ENCODE measurements at places on chromosomes 1 and 21.

- DNase-seq = no peak
Measured at GRCh38 chr1:14836426-14837140, 238.1 kb downstream of the KAZN start.

DNA sequence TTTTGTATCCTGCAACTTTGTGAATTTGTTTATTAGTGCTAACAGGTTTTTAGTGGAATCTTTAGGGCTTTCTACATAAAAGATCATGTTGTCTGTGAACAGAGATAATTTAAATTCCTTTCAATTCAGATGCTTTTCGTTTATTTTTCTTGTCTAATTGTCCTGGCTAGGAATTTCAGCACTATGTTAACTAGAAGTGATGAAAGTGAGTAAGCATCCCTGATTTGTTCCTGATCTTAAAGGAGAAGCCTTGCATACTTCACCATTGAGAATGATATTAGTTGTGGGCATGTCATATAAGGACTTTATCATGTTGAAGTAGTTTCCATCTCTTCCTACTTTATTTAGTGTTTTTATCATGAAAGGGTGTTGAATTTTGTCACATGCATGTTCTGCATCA is 23.6 kb upstream of the TRIM67 start:
- DNase-seq = no peak

GRCh38 chr1:9233241-9233941 is 1.2 kb upstream of the H6PD start:
- no peak for DNase-seq

GRCh38 chr1:16397120-16397519 is 30.1 kb downstream of the SZRD1 start:
- DNase-seq = no peak

- no peak for DNase-seq
Measured at GRCh38 chr1:48931506-48932192, 155.0 kb upstream of the BEND5 start.

GRCh38 chr1:177053648-177054047 is 110.9 kb downstream of the ASTN1 start:
- no peak for DNase-seq

- DNase-seq = peak; percentile 85
Measured at GRCh38 chr1:17606826-17607440, 67.4 kb downstream of the ARHGEF10L start.

- no peak for DNase-seq
Measured at GRCh38 chr1:112702420-112703261, 4.3 kb downstream of the RHOC start.

DNA sequence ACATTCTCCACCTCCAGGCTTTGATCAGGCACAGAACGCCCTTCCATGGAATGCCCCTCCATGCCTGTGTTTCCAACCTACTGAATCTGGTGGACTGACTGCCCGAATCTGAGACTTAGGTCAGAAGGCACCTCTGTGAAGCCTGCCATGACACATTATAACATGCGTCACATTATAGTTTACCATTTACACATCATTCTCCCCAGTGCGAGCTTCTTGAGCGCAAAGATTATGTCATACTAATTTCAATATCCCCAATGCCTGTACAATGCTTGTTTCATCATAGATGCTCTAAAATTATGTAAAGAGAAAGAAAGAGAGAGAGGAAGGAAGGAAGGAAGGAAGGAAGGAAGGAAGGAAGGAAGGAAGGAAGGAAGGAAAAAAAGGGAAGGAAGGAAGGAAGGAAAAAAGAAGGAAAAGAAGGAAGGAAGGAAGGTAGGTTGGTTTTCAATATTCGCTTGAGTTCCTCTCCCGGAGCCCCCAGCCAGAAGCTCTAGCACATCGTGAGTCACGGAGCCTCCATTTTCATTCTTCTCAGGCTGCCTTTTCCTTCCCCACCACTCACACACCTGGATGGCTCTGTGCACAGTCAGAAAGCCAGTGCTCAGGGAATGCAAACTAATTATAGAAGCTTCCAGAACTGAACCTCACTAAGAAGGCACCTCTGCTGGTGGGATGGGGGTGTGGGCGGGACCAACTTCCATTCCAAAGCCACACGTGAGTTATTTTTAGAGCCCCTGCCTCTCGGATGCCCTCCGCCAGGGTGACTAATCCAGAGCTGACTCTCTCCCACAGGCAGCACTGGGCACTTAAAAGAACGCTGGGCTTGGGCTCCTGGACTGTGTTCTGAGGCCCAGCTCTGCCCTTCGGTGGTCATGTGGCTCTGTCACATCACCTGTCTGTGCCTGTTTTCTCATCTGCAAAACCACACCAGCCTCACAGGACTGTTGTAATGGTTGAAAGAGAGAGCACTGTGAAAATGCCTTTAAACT is 27.4 kb downstream of the LAMB3 start:
- no peak for DNase-seq

DNA sequence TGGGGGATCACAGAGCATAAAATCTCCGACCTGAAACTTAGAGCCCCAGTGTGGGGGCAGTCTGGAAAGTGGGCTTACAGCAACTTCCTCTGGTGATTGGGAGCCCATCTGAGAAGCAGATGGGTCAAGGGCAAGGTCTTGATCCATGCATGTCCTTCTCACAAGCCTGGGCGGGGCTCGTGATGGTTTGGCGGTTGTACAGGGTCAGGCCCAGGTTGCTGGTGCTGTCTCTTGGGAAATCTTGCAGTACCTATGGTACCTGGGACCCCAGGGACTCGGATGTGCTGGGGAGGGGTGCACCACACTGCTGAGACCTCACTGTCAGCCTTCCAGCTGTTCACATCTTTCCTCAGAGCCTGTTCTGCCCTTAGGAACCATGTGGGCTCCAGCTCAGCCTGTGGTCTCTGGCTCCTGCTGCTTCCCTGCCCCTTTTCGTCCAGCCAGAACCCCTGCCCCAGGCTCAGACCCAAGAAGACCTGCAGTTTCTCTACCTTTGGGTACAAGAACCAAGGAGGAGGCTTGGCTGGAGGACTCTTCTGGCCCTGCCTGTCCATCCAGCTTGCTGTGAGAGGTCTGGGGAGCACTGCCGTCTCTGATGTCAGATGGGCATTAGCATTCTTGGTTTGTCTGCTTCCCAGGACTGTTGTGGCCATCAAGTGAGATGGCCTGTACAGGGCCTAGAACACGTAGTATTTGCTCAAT is 24.5 kb downstream of the WNT4 start:
- DNase-seq = no peak

- no peak for DNase-seq
Measured at GRCh38 chr1:26153966-26154532, 4.8 kb upstream of the FAM110D start.

- DNase-seq = no peak
Measured at GRCh38 chr1:184020328-184020727, 17.2 kb downstream of the COLGALT2 start.

DNA sequence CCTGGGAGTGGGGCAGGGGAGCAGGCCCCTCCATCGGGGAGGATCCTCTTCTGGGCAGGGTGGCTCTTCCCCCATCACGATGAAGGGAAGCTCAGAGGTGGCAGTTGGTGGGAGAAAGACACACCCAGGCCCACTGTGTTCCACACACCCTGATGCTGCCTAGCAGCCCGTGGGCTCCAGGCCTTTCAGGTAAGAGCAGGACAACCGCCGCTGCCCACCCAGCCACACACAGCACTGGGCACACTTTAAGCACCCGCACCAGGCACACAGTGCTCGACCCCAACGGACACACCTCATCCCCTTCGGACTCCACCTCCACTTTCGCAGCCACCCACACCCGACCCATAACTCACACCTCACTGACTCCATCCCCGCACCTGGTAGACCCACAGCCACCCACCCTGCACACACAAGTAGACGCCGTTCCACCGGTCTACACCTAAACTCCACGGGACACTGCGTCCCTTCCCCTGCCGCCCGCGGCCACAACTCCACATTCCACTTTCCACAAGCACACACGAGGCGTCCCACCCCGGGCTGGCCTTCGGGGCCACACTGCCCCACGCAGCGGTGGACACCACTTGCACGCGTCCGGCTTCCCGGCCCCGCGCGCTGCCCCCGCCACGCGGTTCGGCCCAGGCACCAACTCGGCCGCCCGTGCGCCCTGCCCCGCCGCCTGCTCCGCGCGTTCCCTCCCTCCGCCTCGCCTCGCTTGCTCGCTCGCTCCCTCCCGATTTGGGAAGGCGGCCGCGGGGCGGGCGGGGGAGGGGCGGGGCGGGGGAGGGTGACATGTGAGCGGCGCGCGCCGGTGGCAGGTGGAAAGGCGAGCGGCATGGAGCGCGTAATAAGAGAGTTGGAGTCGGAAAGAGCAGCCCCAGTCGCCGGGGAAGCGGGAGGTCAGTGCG is at the start of gene KCNQ4:
TSS of gene KCNQ4 (plus strand) at position 787 of the 905 bp plus-strand sequence. CDS start 307 bp downstream, outside the sequence.
- DNase-seq = peak; percentile 88

DNA sequence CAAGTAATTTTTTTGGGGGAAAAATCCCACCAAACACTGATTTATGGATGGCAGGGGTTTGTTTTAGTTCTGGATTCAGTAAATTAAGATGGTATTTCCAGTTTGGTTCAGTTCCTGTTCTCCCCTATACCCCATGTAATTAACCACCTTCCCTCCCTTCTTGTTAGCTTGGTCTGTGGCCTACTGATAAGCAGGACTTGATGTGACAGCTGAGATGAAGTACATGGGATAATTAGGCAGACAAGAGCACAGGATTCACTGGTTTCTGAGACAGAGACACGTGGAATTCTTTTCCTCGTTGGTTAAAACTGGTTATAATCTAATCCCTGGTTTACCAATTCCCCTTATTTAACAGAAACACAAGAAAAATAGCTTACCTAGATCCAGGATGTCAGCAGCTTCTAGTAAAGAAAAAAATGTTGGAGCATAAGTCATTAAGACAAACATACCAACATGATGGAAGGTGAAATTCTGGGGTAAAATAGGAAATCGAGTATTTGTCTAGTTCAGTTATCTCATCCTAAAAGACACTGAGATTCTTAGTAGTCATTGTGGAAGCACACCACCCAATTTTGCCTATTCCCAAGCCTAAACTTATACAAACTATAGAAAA is 81.5 kb downstream of the SCMH1 start:
- peak; percentile 58 for DNase-seq

DNA sequence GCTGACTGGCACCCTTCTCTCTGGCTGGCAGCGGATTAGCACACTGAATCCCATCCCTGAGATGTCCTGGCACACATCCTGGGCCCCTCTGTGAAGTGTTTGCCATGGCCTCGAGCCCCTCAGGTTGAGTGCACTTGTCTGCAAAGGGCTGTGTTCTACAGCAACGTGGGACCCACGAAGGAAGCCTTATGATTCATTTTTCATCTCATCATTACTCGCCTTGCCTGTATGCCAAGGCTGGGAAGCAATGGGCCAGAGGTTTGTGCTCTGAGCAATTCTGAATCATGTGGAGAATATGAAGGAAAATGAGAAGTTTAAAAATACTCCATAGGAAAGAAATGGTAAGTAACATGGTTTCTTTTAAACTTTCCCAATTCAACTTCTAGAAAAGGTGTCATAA is 124.8 kb upstream of the LMO4 start:
- no peak for DNase-seq

- DNase-seq = no peak
Measured at GRCh38 chr1:181250038-181250437, 161.5 kb downstream of the IER5 start.

- DNase-seq = no peak
Measured at GRCh38 chr1:181094416-181095212, 6.1 kb downstream of the IER5 start.

- peak; percentile 94 for DNase-seq
Measured at GRCh38 chr1:101257500-101258325, 20.9 kb downstream of the S1PR1 start.

DNA sequence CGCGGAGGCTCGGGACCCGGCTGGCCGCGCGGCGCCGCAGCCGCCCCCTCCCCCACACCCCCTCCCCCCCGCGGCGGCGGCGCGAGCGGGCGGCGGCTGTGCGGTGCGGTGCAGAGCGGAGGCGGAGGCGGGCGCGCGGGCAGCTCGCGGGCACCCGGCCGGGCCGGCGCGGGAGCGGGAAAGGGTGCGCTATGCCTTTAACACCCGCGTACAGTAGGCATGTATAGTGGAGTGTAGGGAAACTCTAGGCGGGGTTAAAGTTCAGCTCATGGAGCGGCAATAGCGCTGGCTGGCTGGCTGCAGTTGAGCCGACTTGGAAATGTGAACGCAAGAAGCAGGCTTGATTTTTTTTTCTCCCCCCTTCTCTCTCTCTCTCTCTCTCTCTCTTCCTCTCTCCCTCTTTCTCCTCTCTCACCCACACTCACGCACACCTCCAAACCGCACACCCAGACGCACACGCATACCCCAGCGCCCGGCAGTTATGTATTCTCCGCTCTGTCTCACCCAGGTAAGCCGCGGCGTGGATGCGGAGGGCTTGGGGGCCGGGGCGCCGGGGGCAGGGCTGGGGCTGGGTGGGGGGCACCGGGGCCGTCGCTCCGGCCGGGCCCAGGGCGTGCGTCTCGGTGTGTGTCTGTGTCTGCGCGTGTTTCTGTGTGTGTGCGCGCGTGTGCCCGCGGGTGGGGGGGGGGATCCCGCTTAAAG is at the start of gene NFIA:
TSS of gene NFIA (plus strand) at position 251 of the 702 bp plus-strand sequence.
- peak; percentile 83 for DNase-seq

- no peak for DNase-seq
Measured at GRCh38 chr1:38791164-38791515, 68.4 kb downstream of the RRAGC start.

DNA sequence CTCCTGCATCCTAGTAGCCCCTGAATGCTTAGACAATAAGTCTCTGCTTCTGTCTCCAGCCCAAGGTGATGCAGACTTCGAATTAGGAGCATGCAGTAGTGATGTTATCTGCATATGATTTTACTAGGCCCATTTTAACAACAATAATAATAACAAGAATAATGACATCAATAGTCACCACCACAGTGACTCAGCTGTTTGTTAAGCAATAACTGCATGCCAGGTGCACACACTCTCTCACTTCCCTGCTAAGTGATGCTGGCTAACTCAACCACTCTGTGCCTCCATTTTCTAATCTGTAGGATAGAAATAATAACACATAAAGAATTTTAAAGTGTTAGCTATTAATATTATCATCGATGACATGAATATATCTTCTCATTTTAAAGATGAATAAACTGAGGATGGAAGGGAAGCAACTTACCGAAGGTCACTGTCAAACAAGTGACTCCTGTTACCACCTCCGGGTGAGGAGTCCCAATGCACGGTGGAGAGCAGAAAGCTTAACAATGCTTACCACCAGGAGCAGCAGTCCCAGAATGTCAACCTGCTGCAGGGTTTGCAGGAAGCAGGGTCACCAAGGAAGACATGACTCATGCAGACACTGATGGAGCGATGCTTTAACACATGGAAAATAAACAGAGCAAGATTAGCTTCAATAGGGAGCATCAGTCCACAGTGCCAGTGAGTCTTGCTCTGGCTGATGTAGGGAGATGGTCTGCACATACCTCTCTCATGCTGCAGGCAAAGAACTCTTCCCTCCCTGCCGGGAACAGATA is 290.2 kb downstream of the SPATA17 start:
- no peak for DNase-seq

- DNase-seq = no peak
Measured at GRCh38 chr1:39051956-39052355, 25.8 kb downstream of the NDUFS5 start.

DNA sequence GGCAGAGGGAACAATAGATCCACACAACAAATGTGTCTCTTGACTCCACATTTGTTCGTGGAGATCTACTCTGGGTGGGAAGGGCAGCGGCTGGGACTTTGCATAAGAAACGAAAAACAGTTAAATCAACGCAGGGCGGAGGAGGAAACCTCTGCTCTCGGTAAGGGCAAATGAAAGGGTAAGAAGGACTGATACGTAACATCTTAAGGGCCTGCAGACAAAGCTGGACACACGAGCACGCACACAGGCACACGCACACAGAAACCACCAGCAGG is 57.3 kb downstream of the MRPL37 start:
- no peak for DNase-seq
